Skin of body (tissue), 3 donors: ENCODE measurements at places on chromosomes 5 and 9. TPM values are rescaled to one million over a fixed set of nuclear protein-coding genes. Genes with fewer than 3 reads are reported as not detected.

- no peak for DNase-seq
Observed at GRCh38 chr9:101995231-101995630, 256.8 kb upstream of the GRIN3A start.

- DNase-seq: no peak
Observed at GRCh38 chr9:21399956-21400355, 9.0 kb upstream of the IFNA8 start.

DNA sequence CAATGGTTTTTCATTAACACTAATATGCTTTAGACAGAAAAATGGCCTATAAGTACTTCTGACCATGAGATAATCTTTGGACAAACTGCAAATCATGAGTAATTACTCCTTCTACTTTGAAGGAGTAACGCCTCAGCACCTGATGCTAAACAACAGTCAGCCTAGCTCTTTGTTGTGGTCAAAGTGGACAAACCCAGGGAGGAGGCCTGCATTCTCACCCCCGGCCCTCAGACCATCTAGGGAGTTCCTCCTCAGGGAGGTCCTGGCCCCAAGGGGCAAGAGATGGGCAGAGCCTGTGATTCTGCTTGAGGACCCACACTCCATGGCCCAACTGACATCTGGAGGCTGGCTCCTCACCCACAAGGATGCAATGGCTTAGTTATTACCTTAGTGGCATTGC lies 48.2 kb upstream of the ANGPTL2 start:
- no peak for DNase-seq

GRCh38 chr5:62729675-62730074 lies 151.1 kb downstream of the LRRC70 start:
- DNase-seq: no peak

DNA sequence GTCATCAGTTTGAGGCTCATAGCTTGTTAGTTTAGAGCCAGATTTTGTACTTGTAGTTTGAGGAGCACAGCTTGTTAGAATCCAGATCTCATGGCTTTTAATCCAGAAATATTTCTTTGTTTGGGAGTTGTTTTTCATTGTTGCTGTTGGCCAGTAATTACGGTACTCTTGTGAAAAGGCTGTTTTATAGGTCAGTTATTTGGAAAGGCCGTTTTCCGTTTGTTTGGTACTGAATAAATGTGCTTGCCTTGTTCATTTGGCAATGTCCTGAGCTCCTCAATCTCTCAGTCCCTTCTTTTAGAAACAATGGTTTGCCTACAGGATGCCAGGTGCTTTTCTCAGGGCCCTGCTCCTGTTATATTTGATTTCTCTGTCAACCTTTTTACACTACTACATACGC lies 4.5 kb upstream of the MOB3B start:
- DNase-seq: no peak

DNA sequence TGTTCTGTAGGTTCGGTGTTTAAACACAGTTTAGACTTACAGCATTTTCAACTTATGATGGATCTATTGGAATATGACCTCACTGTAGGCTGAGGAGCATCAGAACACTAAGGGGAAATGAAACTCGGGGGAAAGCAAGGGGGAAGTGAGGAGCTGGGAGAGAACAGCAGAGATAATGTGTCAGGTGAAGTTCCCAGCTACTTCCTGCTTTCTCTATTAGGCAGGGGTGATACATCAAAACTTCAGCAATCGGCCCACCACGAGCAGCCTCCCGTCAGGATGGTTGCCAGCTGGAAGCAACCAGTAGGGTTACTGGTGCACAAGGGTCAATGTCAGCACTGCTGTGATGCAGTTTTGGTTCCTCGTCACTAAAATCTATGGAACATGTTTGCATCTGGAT lies 34.3 kb downstream of the FAT2 start:
- DNase-seq: no peak

The ELOVL7 gene
- 12.9 TPM for total RNA-seq

GRCh38 chr5:140916325-140916724 lies 9.8 kb upstream of the PCDHAC1 start:
- DNase-seq: no peak

DNA sequence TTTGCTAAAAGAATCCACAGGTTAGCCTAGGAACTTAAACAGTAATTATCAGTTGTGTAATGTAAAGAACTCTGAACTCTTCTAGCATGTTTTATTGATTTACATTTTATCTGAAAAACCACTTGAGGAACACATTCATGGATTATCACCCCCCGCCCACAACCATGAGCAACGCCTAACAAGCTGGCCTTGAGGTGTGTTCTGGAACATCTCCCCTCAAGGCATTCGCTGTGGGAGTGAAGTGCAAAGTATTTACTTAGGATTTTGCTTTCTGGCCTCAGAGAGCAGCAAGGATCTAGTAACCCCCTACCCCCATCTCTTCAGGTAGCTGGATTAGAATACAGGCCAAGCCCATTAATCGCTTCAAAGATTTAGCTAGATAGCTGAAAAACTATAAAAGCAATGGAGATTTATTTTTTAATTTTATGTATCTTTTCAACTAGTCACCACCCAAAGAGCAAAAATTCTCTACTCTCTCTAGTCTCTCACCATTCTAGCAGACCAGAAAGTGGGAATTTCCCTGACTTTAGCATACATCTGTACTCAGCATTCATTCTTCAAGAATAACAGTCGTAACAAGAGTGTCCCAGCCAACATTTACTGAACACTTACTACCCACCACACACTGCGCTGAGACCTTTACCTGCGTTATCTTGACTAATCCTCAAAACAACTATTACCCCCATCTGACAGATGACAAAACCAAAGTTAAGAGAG lies 37.2 kb downstream of the DDX31 start:
- no peak for DNase-seq

- DNase-seq: no peak
Observed at GRCh38 chr9:121863955-121864354, 212.5 kb downstream of the DAB2IP start.

The SPINK4 gene
- not detected for total RNA-seq

The CNTNAP3B gene
- 7.6 TPM for total RNA-seq

- DNase-seq: no peak
Observed at GRCh38 chr9:136803551-136804508, 3.9 kb upstream of the RABL6 start.

- DNase-seq: no peak
Observed at GRCh38 chr9:25548847-25549246, 129.4 kb downstream of the TUSC1 start.

The KCNMB1 gene
- 0.20 TPM for total RNA-seq

The OR1Q1 gene
- not detected for total RNA-seq

The CD74 gene
- 194 TPM for total RNA-seq

The PCDHA4 gene
- 0.30 TPM for total RNA-seq

GRCh38 chr9:101739311-101739710 lies 864 bp upstream of the GRIN3A start:
- no peak for DNase-seq

DNA sequence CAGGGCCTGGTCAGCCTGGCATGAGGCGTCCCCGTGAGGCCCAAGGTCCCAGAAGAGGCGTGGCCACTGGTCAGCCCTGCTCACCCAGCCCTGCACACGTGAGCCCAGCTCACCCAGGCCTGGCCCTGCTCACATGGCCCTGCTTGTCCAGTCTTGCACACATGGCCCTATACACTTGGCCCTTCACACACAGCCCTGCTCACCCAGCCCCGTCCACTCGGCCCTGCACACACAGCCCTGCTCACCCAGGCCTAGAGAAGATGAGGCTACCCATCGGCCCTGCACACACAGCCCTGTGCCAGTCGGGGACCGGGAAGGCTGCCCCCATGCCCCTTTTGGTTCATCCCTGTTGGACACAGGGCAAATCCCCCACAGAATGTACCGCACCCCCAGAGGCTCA lies 28.4 kb downstream of the ZDHHC11B start:
- DNase-seq: no peak

- DNase-seq: no peak
Observed at GRCh38 chr5:133075572-133076536, 24.0 kb downstream of the HSPA4 start.

The PCDHB11 gene
- 3.5 TPM for total RNA-seq

- no peak for DNase-seq
Observed at GRCh38 chr9:111271481-111272080, 58.4 kb downstream of the OR2K2 start.

The KIF20A gene
- 16.3 TPM for total RNA-seq

The CAMK2A gene
- total RNA-seq: 4.0 TPM

GRCh38 chr5:132684491-132684890 lies 10.7 kb downstream of the IL4 start:
- DNase-seq: peak; percentile 7

GRCh38 chr9:114696814-114697544 lies 15.0 kb upstream of the TEX48 start:
- no peak for DNase-seq

The ADRA1B gene
- 0.79 TPM for total RNA-seq

DNA sequence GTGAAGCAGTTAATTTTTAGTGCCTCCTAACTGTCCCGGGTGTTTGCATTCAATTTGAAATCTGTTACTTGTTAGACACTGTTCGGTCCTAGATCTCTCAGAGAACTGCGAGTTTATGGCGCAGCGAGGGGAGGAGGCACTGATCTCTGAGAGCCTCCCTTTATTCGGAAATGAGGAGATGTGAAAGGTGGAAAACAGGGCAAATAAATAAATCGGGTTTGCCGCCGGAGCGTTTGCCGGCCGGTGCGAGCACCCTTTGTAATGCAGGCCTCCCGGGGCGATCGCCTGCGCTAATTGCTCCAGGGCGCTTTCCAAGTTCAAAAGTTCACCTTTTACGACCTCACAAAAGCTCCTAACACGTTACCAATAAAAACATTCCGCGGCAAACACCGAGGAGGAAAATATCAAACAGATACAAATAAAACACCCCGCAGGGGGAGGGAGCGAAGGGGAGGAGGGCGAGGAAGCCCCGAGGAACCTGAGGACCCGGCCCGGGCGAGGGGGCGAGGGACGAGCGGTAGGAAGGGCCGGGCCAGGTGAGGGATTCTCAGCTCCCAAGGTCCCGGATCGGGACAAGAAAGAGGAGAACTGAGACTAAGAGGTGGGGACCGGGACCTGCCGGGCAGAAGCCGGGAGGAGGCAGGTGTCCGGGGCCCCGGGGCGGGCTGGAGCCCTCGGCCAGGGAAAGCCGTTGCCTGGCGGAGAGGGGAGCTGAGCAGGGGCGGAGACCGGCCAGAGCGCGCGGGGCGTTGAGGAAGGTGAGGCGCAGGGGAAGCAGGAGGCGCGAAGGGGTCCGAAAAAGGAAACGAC lies 1.4 kb downstream of the NR6A1 start:
- peak; percentile 42 for DNase-seq

GRCh38 chr5:167948251-167948650 lies 343.2 kb upstream of the WWC1 start:
- no peak for DNase-seq

- DNase-seq: peak; percentile 4
Observed at GRCh38 chr9:82532504-82533180, 530.3 kb downstream of the RASEF start.

DNA sequence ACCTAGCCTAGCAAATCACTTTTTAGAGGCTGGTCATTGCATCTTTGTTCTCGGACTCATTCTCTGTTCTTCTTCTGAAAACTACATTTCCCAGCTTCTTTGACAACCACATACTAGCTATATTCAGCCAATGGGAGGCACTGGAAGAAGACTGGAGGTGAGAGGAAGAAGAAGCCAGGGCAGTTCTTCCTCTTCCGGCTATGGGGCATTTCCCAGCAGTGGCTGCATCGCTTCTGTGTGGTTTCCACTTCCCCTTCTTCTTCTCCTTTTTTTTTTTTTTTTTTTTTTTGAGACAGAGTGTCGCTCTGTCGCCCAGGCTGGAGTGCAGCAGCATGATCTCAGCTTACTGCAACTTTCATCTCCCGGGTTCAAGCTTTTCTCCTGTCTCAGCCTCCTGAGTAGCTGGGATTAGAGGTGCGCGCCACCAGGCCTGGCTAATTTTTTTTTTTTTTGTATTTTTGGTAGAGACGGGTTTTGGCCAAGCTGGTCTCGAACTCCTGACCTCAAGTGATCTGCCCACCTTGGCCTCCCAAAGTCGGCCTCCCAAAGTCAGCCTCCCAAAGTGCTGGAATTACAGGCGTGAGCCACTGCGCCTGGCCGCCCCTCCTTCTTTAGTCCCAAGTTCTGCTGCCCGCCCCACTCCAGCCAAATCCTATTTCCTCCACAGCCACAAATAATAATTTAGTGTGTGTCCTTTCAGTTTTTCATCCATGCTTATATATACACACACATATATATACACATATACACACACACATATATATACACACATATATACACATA lies 6.9 kb upstream of the UBAP1 start:
- no peak for DNase-seq

The SYNPO gene
- total RNA-seq: 3.9 TPM

The ROPN1L gene
- 0.79 TPM for total RNA-seq

DNA sequence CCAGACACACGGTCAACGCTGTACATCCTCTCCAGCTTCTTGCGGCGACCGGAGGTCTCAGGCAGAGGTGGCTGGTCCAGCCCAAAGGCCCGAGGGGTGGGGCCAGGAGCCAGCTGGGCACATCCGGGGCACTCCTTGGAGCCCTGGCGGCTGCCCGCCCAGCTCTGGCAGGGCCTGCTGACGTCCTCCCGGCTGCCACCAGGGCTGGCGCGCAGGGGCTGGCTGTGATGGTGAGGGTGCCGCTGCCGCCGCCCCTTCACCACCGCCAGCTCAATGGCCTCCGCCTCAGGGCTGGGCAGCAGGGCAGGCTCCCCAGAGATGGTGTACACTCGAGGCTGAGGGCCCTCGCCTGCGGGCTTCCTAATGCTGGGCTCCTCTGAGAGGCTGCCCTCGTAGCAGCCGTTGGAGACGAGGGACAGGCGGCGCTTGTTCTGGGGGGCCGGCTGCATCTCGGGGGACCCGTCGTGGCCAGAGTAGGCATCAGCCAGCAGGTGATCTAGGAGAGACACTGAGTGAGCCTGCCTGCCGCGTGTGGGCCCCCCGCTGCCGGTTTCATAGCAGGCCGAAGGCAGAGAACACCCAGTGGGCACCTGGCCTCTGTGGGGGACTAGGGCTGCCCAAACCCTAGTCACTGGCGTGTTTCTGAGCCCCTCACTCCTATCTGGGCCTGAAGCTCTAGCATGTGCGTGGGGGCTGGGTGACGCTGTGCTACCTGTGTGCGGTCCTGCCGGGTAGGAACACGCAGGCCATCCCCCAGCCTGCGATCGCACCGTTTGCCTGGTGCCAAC lies 1.5 kb downstream of the NSMF start:
- no peak for DNase-seq

DNA sequence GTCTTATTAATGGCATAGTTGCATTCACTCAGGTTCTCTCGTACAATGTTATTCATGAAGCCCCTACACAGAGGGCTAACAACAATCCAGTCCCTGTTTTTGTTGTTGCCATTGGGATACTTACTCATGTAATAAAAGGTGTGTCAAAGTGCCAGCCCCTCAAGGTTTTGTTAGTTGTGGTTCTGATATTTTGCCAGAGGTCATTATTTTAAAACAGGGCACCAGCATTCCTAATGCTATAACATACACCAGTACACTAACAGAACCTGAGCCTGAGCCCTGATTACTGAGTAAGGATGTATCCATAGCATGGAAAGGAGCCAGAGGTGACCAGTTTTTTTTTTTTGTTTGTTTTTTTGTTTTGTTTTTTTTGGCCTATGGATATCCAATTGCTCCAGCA lies 50.2 kb downstream of the SMC2 start:
- DNase-seq: no peak

DNA sequence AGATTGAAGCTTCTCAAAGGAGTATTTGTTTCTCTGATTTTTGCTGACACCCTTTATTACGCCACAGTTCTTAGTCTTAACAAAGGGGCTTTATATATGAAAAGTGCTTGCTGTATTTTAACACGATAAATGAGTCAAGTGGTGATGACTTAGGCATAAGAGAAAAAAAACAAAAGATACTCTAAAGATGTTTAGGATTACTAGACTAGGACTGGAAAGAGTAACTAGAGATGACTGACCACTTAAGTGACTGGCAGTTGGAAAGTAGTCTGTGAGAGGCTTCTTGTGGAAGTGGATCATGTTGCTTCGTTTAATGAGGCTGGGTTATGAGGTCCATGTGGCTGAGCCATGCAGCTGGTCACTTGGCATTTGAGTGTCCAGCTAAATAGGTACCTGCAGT lies 69.4 kb upstream of the ACTBL2 start:
- DNase-seq: no peak
